Liver (tissue), 10 donors: ENCODE measurements at places on chromosomes 4 and X. TPM values are rescaled to one million over a fixed set of nuclear protein-coding genes. Genes with fewer than 3 reads are reported as not detected.
A peak's percentile ranks its signal among the peaks of the same experiment; 100 is the strongest.

Gene REPS2
- 10.7 TPM for total RNA-seq

Gene UNC5C
- 1.2 TPM for total RNA-seq

Gene CT55
- total RNA-seq: not detected

Gene SPARCL1
- 25.8 TPM for total RNA-seq

Gene GPR82
- total RNA-seq: 0.67 TPM

Gene MSX1
- not detected for total RNA-seq

Gene ZDHHC15
- 0.17 TPM for total RNA-seq

Gene NAP1L2
- total RNA-seq: not detected

Gene MAGEC1
- not detected for total RNA-seq

Gene ITM2A
- 3.1 TPM for total RNA-seq

Gene APEX2
- total RNA-seq: 6.5 TPM

Gene KCNIP4
- 0.14 TPM for total RNA-seq

Gene SLBP
- 64.4 TPM for total RNA-seq

Gene ARX
- not detected for total RNA-seq

GRCh38 chr4:35506161-35506560 lies 738.2 kb downstream of the ARAP2 start:
- DNase-seq: no peak

DNA sequence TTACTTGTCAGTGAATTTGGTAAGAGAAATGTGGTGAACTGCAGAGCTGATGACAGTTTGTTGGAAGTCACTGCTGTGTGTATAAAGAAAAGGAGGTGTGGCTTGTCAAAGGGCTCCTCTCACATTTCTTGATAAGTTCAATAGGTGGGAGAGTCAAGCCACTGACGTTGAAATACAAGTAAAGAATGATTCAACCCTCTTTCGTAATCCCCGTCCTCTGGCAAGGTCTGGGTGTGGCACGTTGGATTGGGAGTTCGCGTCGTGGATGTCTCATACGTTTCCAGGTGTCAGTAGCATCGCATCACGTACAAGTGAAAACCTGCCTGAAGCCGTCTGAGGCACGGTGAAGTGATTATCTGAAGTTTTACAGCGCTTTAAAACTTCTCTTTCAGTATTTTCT lies 76.4 kb downstream of the EGF start:
- DNase-seq: no peak

GRCh38 chr4:85725721-85726170 lies 250.8 kb downstream of the ARHGAP24 start:
- DNase-seq: no peak

- DNase-seq: no peak
Observed at GRCh38 chr4:117063961-117064696, 21.2 kb downstream of the TRAM1L1 start.

- DNase-seq: peak; percentile 63
Observed at GRCh38 chrX:1592470-1593142, 1.2 kb downstream of the AKAP17A start.

DNA sequence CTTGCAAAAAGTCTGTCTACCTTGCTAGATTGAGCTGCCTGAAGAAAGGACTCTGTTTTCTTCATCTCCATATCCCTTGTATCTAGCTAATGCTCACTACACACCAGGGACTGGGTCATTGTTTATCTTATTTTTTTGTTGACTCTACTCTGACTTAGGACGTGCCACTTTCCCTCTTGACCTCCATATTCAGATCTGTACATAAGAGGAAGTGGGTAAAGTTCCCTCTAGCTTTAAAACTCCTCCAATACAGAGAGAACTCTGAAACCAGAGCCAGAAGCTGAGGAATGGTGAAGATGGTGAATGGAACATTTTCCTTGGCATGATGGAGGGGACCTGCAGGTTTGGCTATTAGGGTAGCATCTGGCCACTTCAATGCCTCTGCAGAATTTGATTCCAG lies 2026.1 kb upstream of the TENM3 start:
- no peak for DNase-seq

- DNase-seq: no peak
Observed at GRCh38 chr4:186940476-186940875, 216.8 kb upstream of the FAT1 start.

GRCh38 chrX:7996414-7996813 lies 69.2 kb upstream of the PNPLA4 start:
- peak; percentile 33 for DNase-seq

GRCh38 chr4:87884976-87885549 lies 52.3 kb downstream of the MEPE start:
- no peak for DNase-seq

- no peak for DNase-seq
Observed at GRCh38 chr4:109977854-109978501, 65.3 kb downstream of the EGF start.

GRCh38 chr4:137961051-137961438 lies 281.1 kb downstream of the SLC7A11 start:
- no peak for DNase-seq

- DNase-seq: no peak
Observed at GRCh38 chr4:142314247-142314646, 531.9 kb downstream of the INPP4B start.

- no peak for DNase-seq
Observed at GRCh38 chr4:85127653-85128052, 161.2 kb upstream of the WDFY3 start.

DNA sequence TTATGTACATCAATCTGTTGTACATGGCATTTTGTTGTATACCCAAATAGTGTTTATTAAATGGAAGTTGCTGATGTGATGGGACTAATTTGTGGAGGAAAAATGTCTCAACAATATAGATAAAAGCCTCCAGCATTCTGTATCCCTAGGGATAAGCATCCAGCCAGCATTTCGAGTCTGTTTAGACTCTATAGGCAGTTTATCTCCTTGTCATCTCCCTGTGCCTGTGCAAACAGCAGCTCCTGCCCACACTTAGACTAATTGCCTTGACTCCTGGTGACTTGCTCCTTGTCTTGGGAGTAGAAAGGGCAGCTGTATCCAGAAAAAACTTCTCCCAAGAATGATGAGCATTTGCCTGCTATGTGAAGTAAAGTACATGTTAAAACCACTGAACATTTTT lies 83.8 kb downstream of the DOCK11 start:
- no peak for DNase-seq

GRCh38 chr4:124432500-124432899 lies 280.0 kb downstream of the ANKRD50 start:
- no peak for DNase-seq

DNA sequence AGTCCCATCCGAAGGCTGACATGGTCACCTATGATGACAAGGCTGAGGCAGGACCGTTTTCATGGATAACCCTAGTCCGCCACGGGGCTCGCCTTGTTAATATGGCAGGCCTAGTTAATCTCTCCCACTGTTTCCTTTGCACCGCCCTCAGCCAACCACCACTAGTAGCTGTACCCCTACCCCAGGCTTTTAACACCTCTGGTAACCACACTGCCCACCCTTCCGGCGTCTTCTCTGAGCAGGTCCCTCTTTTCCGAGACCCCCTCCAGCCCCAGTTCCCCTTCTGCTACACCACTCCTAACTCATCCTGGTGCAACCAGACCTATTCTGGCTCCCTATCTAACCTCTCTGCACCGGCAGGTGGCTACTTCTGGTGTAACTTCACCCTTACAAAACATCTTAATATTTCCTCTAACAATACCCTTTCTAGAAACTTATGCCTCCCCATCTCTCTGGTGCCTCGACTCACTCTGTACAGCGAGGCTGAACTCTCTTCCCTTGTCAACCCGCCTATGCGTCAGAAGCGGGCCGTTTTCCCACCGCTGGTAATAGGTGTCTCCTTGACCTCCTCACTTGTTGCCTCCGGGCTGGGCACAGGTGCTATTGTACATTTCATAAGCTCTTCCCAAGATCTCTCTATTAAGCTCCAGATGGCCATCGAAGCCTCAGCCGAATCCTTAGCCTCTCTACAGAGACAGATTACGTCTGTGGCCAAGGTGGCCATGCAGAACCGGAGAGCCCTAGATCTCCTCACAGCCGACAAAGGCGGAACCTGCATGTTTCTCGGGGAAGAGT lies 964.4 kb downstream of the RPA4 start:
- no peak for DNase-seq

- peak; percentile 36 for DNase-seq
Observed at GRCh38 chr4:81472281-81473182, 825 bp upstream of the RASGEF1B start.

- DNase-seq: no peak
Observed at GRCh38 chr4:54855191-54855854, 197.6 kb downstream of the KIT start.

GRCh38 chr4:106258145-106259045 lies 57.6 kb downstream of the TBCK start:
- no peak for DNase-seq

DNA sequence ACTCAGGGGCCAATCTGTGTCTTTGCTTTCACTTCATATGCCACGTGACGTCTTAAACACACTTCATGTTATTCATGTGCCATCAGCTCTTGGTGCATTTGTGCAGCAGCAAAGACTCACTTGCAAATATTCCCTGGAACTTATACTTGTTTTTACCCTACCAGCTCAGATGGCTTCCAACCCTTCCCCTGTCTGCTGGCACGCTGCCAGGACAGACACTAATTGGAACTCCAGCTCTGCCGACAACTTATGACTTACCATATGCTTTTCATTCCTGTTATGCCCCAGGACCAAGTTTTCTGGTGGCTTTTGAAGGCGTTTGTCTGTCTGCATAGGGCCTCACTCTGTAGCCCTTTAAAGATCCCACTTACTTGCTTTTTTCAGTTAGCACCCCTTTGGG lies 261.7 kb upstream of the GNPDA2 start:
- DNase-seq: no peak

DNA sequence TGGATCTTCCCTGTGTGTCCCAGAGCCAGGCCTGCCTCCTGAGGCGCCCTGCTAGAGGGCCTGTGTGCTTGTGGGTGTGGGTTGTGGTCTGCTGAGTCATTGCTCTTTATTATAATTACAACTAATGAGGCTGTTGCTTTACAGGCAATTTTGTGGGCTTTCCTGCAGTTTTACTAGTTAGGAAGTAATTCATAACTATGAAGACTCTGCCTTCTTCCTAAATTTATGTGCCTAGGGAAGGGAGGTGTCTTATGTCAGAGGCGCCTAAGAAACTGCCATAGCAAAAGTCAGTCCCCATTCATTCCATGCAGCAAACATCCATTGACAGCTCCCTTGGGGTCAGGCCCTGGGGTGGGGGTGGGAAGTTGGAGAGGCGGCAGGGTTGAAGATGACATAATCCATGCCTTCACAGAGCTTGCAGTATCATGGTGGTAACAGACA lies 359.2 kb downstream of the IDS start:
- DNase-seq: no peak

- DNase-seq: no peak
Observed at GRCh38 chrX:48591255-48591791, 6.0 kb upstream of the WDR13 start.

DNA sequence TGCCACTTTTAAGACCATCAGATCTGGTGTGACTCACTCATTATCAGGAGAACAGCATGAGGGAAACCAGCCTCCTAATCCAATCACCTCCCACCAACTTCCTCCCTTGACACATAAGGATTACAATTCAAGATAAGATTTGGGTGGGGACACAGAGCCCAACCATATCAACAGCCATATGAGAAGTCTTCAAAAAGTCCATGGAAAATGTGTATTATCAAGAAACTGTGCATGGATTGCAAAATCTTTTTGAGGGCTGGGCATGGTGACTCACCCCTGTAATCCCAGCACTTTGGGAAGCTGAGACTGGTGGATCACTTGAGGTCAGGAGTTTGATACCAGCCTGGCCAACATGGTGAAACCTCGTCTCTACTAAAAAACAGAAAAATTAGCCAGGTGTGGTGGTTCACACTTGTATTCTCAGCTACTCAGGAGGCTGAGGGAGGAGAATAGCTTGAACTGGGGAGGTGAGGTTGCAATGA lies 17.8 kb upstream of the RPL39 start:
- no peak for DNase-seq

DNA sequence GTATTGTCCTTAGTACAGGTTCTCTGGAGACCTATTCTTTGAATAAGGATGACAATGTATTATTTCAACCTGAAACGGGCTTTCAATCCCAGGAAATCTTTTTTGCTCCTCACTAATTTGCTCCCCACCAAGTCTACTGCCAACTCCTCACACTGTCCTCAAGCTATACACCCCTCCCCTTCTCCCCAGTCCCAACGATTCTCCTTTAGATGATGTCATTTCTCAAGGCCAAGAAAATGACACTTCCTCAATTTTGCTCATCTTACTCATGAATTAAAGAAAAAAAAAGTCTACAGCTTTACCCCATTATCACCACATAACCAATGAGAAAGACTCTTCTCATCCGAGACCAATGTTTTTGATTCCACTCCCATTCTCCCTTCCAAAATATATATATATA lies 20.6 kb downstream of the AP1S2 start:
- no peak for DNase-seq

GRCh38 chrX:19440713-19441112 lies 74.6 kb downstream of the MAP3K15 start:
- no peak for DNase-seq

DNA sequence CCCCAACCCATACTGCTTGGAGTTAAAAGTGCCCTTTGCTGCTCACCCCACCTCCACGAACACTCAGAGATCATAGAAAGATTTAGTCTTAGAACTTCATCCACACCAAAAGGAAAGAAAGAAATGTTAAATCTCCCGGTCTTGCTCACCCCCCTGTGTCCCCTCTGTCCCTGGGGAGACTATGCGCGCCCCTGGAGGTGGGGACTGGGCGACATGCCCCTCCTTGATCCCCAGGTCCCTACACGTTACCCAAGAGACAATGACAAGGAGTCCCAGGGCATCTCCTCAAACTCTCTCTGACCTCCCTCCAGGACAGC lies 620 bp downstream of the ITM2A start:
- no peak for DNase-seq

GRCh38 chr4:96767815-96768480 lies 928.1 kb downstream of the PDHA2 start:
- DNase-seq: no peak

DNA sequence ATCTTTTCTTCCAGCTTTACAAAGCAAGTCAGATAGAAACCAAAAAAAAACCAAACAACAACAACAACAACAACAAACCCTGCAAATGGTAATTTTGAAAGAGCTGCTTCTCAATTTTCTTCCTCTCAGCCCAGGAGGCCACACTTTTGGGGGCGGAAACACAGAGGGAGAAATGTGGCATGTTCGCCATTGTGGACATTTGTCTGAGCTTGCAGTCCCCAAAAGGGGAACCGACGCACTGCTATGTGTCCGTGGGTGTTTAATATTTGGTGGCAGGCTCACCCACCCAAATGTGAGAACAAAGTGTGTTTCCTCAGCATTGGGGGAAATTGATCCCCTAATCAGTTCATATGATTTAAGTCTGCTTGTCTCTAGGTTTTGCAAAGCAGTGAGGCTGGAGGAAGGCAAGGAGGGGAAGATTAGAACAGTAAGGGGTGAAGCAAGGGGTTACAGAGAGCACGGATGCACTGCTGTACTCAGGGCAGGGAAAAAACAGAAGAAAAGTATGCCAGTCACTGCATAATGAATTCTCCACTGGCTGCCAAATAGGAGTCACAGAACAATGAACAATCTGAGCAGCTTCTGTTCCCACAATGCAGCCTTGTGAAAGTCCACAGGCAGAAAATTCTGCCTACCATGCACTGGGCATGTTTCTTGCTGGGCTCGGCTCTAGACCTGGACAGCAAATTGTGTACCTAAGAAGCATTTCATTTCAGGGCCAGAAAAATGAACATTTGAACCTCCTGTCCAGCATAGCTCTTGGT lies 74.7 kb upstream of the GPM6B start:
- no peak for DNase-seq

- no peak for DNase-seq
Observed at GRCh38 chr4:2058264-2059045, 672 bp upstream of the NAT8L start.
